ENCODE measurements at places on chromosomes 5 and 9.

DNA sequence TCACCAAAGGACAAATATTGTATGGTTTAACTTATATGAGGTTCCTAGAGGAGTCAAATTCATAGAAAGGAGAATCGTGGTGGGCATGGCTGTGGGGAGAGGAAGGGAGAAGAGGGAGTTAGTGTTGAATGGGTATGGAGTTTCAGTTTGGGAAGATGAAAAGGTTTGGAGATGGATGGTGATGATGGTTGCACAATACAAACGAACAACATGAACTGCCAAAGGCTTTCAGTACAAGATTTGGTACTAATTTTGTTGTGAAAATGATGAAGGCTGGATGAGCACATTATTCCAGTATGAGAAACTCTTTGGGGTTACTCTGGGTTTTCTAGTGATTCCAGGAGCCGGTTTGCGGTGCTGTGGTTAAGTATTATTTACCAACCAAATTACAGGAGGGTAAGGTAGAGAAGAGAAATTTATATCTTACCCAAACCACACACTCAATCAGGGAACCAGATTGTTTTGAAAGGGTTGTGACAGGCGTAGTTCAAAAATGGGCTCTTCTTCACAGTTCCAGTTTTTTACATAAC is 112.0 kb upstream of the TBC1D2 start:
- no peak for DNase-seq

DNA sequence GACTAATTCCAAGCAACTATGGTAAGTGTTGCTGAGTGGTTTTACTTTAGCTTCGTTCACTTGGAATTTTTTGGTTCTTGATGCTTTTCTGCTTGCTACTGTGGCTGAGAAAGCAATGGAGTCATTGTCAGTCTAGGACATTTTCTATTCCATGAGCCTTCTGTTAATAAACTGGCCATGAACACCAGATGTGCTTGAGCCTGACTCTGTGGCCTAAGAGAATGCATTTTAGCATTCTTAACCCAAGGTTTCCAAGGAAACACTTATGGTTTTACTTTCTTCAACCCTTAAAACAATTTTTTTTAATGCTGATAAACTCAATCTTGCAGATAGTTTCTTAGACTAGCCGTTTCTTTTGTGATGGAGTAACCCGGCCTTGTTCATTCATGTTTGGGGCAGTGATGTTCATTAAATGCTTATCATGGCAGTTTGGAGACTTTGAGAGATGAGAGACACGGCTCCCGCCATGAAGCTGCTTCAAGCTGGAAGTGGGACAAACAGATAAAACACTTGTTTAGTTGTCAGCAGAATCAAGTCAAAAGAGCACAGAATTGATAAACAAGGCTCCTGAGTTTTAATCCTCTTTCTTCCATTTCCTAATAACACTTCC is 42.4 kb downstream of the OSTF1 start:
- DNase-seq = no peak

DNA sequence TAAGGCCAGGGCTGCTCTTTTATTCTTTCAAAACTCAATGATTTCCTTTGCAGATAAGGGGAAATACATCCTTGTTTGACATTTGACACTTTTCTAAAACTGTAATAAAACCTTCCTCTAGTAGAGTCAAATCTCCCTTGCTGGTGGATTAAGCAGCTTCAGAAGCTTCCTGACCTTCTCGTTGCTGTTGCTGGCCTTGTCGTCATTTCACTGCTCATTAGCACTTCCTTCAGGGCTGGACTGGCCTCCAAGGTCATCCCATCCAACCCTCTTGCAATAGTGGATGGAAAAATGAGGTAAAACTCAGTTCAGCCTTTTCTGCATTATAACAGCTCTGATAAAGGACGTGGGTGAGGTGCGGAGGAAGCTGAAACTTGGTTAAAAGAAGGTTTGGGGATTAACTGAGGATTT is 1.1 kb upstream of the ADAMTSL1 start:
- no peak for DNase-seq

- DNase-seq = no peak
Observed at GRCh38 chr5:96335873-96336272, 97.2 kb downstream of the PCSK1 start.

DNA sequence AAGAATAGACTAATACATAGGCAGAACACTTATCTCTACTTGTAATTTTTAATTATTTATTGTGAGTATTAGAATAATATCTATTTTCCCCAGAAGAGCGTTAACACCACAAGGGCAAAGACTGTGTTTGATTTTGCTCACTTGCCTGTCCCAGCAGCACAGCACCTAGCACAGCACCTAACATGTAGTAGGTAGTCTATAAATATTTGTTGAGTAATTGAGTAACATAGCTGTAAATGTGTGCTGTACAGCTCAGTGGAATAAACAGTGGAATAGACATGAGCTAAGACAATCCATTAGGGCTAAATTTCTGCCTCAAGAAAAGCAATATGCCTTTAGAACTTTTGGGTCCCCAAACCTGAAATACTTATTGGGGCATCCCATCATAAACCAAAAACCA is 49.3 kb upstream of the VCAN start:
- DNase-seq = no peak

DNA sequence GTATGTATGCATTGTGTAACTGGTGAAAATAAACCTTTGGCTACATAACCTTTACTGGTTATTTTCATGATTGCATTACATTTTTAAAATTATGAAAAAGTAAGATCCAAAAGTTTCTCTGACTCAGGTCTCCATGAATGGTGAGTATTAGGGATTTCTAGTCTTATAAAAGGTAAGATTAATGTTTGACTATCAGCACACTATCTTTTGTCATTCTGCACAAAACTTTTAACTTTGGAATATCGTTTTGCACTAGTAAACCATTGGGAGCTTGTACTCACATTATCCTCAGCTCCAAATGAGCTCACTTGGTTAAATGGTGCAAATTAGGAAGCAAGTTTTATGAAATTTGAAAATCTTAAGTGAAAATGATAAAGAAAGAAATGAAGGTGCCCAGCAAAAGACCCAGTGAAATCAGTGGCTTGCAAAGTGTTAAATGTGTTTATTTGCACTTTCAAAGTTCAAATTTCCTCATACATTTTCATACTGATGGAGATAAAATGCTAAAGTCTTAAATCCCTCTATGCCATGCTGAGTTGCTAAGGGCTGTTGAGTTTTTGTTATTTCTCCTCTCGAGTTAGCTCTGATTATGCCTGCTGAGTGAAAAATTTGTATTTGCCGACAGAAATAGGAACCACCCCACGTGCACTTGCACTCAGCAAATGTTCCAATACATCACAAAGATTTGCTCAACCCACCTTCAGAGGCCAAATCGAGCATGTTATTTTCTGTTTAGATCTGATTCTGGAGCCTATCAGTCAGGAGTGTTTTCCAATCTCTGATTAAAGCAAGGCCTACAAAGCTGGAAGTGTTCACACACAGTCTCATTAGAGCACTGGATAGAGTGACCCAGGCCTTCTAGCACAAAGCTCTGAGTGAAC is 885.7 kb downstream of the NR2F1-AS1 start:
- no peak for DNase-seq

- no peak for DNase-seq
Observed at GRCh38 chr9:68998812-68999211, 15.1 kb downstream of the PRKACG start.

GRCh38 chr5:64625678-64626077 is 64.6 kb upstream of the SHISAL2B start:
- no peak for DNase-seq

DNA sequence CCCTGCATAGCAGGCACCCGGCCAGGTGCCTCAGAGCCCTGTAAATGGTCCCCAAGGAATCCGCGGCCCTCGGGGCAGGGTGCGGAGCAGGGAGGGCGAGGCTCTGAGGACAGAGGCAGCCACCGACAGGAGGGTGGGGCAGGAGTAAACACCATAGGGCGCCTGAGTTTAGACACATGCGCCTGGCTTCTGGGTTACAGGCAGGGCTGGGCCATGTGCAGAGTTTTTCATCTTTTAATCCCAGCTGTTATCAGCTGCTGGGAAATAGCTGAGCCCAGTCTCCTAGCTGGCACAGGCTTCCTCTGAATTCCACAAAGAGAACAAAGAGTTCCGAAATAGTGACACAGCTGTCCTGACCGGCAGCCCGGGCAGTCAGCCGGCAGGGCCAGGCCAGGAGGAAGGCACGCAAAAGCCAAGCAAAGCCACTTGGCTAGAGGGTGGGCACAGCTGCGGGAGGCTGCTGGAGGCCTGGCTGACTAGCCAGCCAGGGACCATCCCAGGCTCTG is 98.9 kb upstream of the PHYKPL start:
- no peak for DNase-seq

GRCh38 chr9:114652776-114653555 is 4.6 kb downstream of the TEX53 start:
- DNase-seq = no peak

DNA sequence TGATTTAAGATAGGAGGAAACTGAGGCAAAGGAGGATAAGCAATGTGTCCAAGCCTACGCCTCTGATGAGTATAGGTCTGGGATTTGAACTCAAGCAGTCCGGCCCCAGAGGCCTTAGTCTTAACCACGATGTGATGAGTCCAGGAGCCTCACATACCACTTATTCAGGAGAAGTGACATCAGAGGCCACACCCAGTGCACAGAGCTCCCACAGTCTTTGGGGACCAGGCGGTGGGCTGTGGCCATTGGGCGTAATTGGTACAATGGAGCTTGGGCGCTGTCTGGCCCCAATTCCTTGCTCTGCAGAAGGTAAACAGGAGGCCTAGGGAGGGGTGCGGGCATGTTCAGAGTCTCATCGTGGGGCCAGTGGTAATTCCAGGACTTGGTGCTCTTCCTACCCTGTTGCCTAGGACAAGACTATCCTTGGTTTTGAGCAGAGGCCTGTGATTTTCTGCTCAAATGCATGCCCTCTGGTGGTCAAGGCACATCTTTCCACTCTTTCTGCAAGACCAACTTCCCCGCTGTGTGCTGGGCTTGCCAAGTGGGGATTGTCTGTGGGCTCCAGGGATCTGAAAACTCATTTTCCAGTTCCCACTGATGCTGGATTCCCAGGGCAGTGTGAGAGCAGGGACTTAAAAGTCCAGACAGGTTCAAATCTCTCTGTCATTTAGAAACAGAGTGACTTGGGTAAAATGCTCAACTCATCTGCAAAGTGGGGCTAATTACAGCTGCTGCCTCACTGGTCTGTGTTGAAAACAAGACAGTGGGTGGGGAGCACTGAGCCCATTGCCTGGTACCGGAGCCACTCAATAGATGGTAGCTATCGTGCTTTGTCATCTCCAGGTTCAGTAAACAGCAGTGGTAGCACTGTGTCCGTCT is 15.8 kb downstream of the NDST1 start:
- peak; percentile 17 for DNase-seq
